ENCODE measurements at places on chromosomes 7 and 10.

- no peak for DNase-seq
Observed at GRCh38 chr10:113095419-113096127, 145.5 kb downstream of the TCF7L2 start.

DNA sequence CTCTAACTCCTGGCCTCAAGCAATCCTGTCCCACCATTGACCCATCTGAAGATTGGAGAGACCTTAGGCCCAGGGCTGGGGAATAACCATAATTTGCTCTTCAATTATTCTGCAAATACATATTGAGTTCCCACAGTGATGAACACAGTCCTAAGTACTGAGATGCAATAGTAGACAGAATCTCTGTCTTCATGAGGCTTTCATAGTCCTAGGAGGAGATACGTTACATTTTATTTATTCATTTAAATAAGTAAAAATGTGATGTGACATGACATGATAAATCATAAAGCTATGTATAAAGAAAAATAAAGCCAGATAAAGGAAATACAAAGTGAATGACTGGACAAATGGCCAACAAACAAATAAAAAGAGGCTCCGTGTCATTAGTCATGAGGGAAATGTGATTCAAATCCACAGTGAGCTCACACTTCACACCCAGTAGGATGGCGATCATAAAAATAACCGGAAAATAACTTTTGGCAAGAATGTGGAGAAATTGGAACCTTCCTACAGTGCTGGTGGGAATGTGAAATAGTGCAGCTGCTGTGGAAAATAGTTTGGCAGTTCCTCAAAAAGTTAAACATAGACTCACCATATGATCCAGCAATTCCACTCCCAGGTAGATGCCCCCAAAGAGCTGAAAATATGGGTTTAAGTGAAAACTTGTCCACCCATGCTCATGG, 52.1 kb upstream of the JCAD start:
- DNase-seq, result no peak

DNA sequence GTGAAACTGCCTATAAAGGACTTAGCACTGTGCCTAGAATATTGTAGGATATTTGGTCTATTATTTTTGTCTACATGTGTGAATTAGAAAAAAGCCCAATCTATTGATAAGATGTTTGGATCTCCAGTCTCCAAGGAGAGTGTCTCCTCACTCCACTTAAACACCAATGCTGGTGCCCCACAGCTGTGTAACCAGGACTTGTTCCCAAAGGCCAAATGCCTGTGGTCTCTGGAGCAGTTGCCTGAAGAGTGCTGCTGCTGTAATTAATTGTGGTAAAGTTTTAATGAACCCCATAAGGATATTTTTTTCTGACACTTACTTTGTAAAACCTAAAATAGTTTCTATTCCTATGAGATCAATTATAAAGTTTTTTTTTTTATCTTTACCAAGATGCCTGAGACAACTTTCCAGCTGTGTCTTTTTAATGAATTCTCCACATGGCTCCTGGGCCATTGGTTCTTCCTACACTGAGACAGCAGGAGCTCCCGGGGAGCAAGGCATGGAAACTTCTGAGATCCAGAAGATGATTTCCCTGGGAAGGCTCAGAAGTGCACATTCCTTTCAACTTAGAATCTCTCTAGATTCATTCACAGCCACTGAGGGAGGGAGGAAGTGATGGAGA, 11.2 kb upstream of the OR2A5 start:
- no peak for DNase-seq

DNA sequence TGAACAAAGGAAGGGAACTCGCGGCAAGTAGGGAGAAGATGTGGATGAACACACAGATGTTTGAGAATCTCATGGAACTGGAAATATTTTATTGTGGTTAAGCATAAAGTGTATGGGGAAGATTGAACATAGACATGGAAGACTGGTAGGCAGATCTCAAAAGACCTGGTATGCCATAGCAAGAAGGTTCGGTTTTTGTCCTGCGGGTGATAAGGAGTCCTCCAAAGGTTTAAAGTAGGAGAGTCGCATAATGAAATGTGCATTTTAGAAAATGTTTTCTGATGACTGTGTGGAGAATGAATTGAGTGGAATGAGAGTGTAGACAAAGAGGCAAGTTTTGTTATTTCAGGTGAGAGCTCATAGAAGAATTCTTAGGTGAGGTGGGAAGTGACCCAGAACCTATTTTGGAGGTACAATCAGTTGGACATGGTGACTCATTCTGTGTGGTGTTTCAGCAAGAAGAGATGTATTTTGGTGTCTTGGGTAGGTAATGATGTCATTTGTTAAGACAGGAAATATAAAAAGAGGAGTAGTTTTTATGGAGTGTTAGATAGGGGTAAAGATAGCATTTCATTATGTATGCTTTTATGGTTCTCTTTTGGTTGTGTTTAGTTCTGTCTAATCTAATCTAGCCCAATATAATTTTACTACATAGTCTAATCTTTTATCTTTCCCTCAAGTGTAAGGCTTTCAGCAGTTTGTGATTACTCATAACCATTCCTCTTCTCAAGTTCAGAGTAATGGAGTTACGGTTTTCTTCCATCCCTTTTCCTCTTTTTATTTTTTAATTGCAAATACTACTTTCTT, 239.2 kb downstream of the EXOC4 start:
- no peak for DNase-seq

DNA sequence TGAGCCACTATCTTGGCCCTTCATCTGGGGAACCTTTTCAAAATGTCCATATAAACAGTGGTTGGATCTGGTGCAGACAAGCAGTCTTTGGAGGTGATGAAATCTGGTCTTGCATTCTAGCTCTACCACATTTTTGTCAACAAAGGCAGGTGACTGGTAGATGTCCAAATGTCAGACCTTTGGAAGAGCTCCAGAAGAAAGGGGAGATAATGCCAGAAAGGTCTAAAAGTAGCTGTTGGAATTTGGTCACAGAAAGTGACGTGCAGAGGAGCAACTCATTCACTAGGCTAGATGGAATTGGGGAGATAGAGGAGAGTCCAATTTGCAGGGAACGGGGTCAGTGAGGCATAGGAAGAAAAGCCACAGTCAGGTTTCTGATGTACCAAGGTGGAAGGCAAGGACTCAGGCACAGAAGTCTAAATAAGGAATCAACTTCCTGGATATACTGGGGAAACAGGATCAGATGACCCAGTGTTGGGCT, 36.4 kb upstream of the WAC start:
- DNase-seq, result no peak

- no peak for DNase-seq
Observed at GRCh38 chr7:130921391-130922180, 187.6 kb upstream of the KLF14 start.

DNA sequence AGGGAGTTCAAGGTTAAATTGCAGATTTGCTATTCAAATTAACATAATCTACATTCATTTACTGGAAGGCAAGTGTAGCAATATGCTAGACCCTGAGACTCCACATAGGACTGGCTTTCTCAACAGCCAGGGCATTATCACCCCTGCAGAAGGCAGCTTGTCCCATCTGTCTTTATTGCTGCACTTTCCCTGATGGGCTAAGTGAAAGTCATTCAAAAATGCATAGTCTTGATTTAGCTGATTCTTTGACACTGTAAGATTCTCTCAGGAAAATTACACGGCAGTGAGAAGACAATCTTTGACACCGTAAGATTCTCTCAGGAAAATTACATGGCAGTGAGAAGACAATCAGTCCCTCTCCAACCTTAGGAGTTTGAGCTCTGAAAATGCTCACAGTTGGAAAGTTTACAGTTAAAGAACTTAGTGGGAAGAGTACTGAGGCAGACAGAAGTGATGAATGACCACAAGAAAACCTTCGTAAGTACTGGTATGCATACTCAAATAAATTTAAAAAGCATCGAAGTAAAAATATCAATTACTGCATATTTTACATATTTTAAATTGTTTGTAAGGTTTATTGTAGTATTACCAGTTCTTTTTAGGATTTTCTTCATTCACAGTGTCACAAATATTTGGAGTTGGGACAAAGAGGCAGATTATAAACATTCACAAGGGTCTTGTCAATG, 88.9 kb downstream of the RAPGEF5 start:
- no peak for DNase-seq

DNA sequence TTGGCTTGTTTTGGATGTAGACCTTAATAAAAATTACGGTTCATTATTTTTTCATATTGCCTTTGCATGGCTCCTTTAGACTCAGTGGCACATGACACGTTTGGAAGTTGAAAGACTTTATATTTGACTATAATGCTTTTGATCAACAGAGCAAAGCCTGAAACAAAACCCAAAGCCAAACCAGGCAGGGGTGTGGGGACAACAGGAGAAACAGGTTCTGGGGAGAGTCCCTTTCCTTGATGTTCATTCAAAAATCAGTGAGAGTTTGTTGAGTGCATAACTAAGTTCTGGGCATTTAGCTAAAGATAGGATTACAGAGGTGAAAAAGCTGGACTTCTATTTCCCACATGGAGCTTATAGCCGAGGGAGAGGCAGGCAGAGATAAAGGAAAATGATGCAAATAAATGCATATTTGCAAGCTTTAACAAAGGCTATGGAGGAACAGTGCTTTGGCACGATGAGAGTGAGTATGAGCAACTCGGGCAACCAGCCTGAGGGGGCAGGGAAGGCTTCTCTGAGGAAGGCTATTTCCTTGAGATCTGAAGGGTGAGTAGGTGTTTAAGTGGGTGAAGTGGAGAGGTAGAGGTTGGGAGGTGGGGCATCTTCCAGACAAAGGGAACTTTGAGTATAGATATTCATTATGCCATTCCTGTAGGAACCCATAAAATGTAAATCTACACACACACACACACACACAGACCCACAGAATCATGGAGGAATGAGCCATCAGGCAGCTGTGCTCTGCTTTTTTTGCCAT, 34.5 kb upstream of the PDZD8 start:
- DNase-seq, result no peak

DNA sequence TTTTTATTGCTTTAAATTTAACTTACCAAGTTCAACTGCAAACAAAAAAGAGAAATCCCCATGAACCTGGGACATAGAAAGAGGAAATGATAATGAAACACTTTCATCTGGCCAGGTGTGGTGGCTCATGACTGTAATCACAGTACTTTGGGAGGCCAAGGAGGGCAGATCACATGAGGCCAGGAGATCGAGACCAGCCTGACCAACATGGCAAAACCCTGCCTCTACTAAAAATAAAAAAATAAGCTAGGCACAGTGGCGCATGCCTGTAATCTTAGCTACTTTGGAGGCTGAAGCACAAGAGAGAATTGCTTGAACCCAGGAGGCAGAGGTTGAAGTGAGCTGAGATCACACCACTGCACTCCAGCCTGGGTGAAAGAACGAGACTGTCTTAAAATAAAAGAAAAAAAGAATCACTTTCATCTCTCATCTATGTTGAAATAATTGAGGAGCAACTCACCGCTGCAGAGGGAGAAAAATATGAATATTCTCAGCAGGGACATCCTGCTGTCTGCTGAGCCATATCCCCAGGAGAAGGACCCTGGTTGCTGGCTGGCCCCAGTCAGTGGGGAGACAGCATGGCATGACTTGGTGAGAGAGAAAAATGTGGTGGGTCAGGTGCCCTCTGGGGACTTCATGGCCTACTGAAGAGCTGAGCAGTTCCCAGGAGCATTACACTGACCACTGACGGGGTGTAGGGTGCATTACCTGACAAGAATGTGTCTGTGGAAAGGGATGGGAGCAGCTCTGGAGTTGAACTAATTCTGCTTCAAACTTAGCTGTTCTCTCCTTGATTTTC, 22.8 kb upstream of the TARP start:
- no peak for DNase-seq

DNA sequence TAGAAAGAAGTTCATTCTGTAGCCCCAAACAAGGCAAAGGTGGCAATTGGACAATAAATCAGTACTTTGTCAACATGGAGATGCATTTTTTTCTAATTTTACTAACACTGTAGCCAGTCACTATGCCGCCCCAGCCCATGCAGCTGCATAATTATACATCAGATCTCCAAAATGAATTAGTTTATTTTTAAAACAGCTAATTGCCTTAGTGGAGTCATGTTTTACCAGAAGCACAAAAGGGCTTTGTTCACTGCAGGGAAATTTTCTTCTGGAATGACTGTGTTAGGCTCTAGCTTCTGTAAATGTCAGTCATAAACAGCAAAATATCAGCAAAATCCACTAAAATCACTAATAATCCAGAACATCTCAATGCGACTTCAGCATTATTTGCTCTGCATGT, 20.1 kb upstream of the HDAC9 start:
- DNase-seq, result no peak
